DMS79 treated with DMSO at 0.1 percent for 48 hours (cell line): ENCODE measurements at places on chromosomes 7 and 10.

DNA sequence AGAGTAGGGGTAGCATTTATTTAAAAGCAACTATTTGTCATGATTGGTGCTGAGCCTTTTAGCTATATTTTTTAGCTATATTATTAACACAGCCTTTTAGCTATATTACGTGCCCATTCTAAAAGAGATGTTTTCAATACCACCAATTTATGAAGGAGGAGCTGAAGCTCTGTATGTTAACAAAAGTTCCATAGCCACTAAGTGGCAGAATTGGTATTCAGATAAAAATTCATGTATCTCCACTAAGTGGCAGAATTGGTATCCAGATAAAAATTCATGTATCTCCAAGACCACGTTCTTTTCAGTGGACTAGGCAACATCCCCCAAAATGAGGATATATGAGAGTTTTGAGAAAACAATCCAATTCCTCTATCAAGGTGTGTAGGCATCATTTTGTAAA lies 268.6 kb downstream of the HGF start:
- no peak for DNase-seq

- no peak for DNase-seq
Measured at GRCh38 chr7:141045126-141045841, 28.6 kb upstream of the TMEM178B start.

GRCh38 chr7:131249003-131249402 lies 78.7 kb upstream of the MKLN1 start:
- DNase-seq = no peak

DNA sequence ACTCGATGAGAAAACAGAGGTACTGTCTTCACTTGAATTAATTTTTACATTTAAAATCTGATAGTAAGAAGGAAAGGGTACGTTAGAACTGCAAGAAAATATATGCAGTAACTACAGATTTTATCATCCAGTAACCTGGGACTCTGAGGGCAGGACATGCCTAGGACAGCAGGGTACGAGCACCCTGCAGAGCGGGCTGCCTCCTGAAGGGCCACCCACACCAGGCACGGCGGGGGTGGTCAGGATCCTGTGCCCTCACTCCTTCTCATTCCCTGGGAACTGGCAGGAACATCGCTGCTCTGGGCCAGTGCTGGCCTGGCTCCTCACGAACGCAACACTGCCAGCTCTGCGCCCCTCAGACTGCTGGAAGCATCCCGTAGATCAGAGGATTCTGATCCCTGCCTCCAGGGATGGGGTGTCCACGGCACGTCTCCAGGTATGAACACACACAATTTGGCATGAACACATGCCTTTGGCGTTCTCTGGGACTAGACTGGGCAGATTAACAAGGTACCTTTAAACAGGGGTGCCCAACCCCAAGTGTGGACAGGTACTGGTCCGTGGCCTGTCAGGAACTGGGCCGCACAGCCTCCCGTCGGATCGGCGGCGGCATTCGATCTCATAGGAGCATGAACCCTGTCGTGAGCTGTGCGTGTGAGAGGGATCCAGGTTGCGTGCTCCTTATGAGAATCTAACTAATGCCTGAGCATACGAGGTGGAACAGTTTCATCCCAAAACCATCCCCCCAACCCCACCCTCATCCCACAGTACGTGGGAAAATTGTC lies 99.3 kb upstream of the FAM20C start:
- DNase-seq = no peak

- no peak for DNase-seq
Measured at GRCh38 chr10:83214136-83214535, 925.2 kb upstream of the GHITM start.

DNA sequence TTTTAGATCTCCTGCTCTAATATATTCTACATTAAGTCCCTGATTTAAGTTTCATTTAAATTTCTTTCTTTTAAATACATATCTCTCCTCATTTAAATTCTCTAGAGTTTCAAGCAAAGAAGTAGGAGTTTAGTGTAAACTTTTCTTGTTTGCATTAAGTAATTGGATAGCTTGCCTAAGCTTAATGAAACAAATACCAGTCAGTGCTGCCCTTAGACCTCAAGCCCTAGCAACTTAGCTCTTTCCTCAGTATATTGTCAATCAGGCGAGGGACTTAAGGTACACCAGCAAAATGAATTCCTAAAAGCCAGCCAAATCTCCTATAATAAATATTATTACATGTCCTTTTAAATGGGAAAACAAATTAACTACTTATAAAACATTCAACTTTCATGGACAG lies 101.5 kb downstream of the CHCHD3 start:
- DNase-seq = no peak

DNA sequence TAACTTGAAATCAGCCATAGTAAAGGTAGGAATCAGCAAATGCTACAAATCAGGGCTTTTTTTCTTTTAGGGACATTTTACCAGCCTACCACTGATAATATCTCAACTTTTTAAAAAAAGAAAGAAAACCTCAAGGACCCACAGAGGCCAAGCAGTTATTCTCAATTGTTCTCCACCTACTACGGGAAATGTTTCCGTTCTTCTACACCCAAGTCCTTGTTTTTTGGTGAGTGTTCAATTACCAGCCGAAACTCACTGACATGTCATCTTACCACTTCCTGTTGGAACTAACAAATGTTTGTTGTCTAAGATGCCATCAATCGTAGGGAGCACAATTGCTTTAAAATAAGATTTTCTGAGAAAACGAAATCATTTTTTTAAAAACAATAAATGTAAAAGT lies 50.2 kb upstream of the CDK1 start:
- no peak for DNase-seq

GRCh38 chr7:100093925-100094486 lies 5.2 kb downstream of the COPS6 start:
- DNase-seq = no peak

DNA sequence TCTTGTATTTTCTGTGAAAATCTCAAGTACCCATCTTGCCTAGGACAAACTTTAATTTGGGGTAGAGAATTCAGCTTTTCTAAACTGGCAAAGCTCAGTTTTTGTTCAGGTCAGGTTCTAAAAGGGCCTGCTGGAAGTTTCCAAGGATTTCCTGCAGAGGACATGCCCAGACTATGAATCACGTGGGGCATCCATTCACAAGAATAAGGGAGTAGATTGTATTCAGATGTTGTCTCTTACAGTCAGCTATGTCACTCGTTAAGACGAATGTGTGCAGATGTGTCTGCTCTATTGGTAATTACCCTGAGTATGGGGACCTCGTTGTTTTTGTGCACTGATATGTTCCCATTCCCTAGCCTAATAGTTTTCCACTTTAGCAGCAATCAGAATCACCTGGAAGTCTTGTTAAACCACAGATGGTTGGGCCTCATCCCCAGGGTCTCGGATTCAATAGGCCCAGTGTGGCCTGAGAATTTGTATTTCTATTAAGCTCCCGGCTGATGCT lies 81.0 kb upstream of the ITPRID1 start:
- DNase-seq = no peak
